NCI-H1105 (cell line): ENCODE measurements at places on chromosomes 12 and 14.

GRCh38 chr12:123024819-123025391 is 44.4 kb downstream of the ARL6IP4 start:
- DNase-seq: no peak

DNA sequence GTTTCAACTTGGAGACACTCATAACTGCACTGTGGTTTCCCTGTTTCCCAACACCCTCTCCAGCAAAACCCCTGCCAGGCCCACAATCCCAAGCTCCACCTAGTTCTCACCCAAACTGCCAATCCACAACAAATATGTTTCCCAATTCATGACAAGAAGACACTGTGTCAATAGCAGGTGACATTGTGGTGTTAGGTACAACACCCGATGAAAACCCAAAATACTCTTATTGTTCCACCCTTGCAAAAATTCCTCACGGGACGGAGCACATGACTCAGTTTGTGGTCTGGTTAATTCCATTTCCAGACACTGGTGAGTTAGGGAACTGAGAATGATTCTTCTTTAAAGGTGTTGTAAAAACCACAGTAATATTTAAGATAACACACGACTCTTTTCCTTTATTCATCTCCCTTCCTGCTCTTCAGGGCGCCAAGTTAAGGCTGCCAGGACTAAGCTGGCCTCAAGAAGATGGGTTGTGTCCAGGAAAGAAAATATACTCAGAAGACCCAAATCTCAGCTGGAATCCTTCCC is 735.5 kb downstream of the MED13L start:
- no peak for DNase-seq

DNA sequence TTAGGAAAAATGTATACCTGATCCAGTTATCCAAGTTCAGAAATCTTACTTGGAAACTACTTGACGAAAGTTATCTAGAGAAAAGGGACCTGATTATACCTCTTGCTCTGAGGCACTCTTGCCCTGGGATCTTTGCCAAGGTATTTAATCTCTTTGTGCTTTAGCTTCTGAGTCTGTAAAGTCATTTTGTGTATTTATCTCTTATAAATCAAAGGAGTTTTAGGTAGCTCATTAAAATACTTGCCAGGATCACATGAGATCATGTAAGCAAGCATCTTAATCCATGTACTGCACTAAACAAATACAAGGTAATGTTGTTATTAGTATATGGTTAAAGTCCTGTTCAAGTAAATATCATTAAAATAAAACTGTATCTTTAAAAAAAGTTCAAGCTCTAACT is 147.5 kb downstream of the IPO8 start:
- peak; percentile 1 for DNase-seq

DNA sequence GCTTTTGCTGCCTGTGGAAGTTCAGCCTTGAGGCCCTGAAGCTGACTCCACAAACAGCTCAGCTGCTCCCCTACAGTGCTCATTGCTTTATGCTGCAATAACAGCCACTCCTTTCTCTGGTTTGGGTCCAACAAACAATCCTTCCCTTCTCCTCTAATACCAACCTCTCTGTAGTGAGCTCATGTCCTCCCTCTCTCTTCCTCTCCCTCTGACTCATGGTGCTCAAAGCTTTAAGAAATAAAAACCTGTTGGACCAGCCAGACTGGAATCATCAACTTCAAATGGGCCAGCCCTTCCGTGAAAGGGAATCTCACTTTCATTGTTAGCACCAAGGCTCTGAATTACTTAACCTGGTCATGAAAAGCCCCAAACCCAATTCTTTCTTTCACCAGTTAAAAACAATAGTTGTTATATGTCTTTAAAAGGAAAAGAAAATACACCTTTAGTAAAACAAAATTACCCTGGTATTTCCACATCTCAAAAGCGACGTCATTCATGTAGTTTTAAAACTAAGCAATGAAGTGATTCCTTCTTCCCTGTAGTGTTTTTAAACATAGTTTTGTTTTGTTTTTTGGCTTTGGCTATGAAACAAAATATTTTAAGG is 126.4 kb downstream of the DUSP6 start:
- DNase-seq: no peak

- DNase-seq: no peak
Observed at GRCh38 chr12:102430661-102431060, 49.7 kb downstream of the IGF1 start.

- no peak for DNase-seq
Observed at GRCh38 chr12:12506496-12506890, 56.2 kb downstream of the DUSP16 start.

- DNase-seq: peak; percentile 52
Observed at GRCh38 chr12:118034429-118035189, 18.1 kb downstream of the RFC5 start.

DNA sequence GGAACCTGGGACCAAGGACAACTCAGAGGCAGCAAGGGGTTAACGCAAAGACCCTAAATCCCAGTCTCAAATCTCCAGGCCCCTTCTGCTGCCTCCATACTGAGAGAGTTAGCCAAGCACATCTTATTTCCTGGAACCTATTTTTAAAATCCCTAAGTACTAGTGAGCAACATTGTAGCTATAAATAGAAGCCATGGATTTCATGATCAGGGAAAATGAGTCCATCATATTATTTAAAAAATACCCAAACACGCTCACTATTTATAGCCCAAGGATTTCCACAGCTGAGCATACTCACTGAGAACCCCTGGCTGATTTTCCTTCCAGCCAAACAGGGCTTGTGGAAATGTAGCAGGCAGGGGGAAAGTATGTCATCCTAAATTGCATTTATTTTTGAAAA is 19.4 kb upstream of the TUNAR start:
- no peak for DNase-seq

DNA sequence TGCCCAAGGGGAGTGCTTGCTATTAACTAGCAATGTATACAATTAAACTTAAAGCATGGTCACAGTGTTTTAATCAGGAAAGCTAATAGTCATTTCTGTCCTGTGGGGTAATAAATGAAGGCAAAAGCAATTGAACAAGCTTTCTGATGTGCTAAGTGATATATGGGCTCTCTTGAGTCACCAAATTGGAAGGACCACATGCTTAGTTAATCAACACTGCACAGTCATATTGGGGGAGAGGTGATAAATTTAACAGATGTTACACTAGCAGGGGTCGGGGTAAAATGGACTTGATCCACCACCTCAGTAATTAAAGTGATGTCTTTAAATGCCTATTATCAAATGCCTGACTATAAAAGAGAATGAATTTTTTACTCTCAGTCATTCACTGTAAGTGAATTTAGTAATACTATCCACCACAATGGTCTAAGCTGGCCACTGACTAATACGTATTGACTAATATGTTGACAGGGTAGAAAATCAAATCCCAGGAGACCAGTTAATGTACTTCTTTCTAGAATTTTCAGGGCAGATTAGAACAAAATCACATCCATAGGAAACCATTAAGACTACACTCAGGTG is 736.3 kb downstream of the RPS29 start:
- DNase-seq: no peak

GRCh38 chr12:32331133-32331532 is 68.2 kb upstream of the FGD4 start:
- DNase-seq: no peak

GRCh38 chr12:78208092-78208491 is 377.4 kb downstream of the NAV3 start:
- no peak for DNase-seq

DNA sequence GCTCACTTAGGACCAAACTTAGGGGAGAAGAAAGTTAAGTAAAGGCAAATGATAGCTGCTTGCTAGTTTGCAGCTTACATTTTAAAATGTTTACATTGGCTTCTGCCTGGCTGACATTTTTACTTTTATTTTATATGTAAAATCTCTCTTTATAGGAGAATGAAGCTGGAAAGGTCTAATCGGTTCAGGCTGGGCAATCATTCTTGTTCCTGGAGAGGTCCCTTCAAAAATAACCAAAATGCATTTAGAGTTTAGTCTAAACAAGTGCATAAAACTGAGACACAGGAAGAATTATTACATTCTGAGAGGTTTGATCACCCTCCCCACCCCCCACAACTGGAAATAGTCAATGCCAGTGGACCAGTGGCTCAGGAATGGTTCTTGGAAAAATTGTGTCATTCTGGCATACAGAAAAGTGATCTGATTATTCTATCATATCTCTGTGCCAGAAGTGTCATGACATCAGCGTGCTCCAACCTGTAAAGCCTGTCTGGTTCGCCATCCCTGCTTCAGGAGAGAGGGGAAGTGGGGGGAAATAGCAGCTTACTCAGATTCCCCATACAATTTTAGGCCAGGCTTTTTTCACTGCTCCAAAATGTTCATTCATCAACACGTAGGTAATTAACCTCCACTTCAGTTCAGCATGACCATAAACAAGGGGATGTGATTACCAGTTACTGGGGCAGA is 4.2 kb downstream of the PRICKLE1 start:
- peak; percentile 21 for DNase-seq

DNA sequence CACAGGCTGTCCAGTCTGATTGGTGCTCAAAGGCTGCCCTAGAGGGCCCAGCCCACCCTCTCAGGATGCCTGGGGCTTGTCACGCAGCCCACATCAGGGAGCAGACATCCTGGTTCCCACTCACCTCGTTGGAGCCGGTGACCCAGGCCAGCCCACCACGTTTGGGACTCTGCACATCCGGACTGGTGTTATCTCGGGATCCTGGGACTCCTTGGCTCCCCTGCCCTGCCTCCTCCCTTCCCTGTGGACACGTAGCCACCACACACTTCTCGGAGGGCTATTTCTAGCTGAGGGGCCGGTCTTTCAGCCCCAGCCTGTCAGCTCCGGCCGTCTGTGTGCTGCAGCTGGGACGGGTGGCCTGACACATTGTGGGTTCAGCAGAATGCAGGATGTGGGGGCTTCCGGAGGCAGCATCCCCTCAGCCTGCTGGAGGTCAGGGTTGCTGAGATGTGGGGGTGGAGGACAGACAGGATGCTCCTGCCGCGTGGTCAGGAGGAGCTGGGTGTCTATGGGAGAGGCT is 12.8 kb upstream of the FGF23 start:
- no peak for DNase-seq

DNA sequence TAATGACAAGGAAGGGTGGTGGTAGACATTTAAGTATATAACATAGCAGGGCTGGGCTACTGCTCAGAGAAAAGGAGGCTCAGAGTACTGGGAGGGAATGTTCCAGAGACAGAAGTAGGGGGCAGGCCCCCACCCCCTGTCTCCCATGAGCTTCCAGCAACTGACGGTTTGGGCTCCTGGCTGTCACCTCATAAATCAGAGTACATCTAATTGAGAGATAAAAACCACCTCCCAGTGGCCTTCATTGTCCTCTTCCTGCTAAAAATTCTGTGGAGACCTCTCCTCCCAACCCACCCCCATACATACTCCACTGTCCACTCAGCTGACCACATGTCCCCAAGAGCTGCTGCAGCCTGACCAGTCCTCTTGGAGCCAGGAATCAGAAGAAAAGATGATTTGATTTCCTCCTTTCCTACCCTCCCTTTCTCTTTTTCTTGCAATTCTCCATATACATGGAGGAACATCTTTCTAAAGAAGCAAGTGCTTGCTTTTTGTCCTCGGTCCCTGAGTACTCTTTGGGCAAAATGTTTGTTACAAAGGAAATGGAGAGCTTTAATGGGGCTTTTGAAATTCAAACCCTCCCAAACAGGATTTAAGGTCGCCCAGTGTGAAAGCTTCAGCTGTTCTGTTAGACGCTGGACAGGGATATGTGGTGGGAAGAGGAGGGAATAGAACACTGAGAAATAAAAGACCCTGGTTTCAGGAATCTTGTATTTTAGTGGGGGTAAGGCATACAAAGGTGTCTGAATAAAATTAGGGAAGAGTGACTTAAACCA is 16.4 kb upstream of the KCNA5 start:
- no peak for DNase-seq

GRCh38 chr12:21659383-21659782 is 1.7 kb upstream of the LDHB start:
- no peak for DNase-seq

GRCh38 chr12:123516216-123516780 is 17.2 kb downstream of the RILPL1 start:
- no peak for DNase-seq
